H1 (cell line): ENCODE measurements at places on chromosomes 16 and 17. TPM values are rescaled to one million over a fixed set of nuclear protein-coding genes. Genes with fewer than 3 reads are reported as not detected.

The E2F4 gene
- total RNA-seq: 78.0 and 79.9 TPM in 2 replicates

The DOC2B gene
- total RNA-seq: 3.3 and 4.0 TPM in 2 replicates

The UBE2I gene
- 268 and 272 TPM in 2 replicates for total RNA-seq

The VTN gene
- total RNA-seq: not detected in 2 replicates

The HSD17B1 gene
- total RNA-seq: 0.88 and 1.1 TPM in 2 replicates

The NEUROD2 gene
- not detected in 2 replicates for total RNA-seq

The FAM117A gene
- 25.3 and 28.4 TPM in 2 replicates for total RNA-seq

DNA sequence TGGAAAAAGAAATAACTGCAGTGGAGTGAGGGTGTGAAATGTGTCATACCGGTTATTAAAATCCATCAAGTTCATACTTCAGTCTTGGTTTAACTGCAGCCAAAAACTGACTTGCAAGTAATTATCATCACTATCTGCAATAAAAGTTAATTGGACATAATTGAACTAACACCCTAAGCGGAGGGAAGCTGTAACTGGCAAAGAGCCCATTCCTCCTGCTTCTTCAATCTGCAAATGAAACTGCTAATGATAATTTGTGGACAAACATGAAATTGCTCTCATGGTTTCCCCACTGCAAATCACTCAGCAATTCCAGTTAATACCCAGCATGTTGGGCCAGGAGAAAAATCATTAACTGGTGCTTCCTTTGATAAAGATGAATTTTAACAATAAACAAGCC is 46.5 kb downstream of the FAM222B start:
- no peaks in the 10 kb centered on the region for H3K36me3 ChIP-seq
- H3K27me3 ChIP-seq: no peaks in the 10 kb centered on the region
- no peak overlapping the region for H3K27ac ChIP-seq

DNA sequence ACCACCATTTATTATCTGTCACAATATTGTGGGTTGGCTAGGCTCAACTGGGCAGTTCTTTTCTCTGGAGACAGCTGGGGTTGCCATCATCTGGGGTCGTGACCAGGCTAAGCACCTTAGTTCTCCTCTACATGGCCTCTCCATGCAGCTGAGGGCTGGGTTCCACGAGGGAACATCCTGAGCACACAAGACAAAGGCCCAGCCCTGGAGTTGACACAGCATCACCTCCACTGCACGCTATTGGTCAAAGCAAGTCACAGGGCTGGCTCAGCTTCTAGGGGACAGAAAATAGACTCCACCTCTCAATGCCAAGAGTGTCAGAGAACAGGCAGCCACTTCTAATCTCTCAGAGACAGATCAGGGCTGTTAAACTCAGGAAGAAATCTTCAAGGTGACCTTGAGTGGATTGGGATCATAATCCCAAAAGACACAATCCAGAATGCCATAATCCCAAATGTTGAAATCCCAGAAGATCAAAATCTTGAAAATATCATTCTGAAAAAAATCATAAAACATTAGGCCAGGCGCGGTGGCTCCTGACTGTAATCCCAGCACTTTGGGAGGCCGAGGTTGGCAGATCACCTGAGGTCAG is 13.0 kb upstream of the USP10 start:
- no peaks in the 10 kb centered on the region; the same call in 1 of the 2 replicates for H3K27me3 ChIP-seq
- H3K36me3 ChIP-seq: no peaks in the 10 kb centered on the region
- DNase-seq: no peak
- H3K4me3 ChIP-seq: no peak overlapping the region

GRCh38 chr17:74211141-74211911 is 2.0 kb upstream of the TTYH2 start:
- peak overlapping the region; percentile 60; the same call in 1 of the 2 replicates for H3K27ac ChIP-seq
- H3K36me3 ChIP-seq: peaks cover 36% of the 10 kb centered on the region
- peak; percentile 73 for DNase-seq

GRCh38 chr16:50326835-50327465 is 41.8 kb downstream of the BRD7 start:
- no peak overlapping the region for H3K4me3 ChIP-seq
- peak; percentile 58 for DNase-seq
- H3K27ac ChIP-seq: no peak overlapping the region
- H3K36me3 ChIP-seq: peaks cover 19% of the 10 kb centered on the region
- H3K4me1 ChIP-seq: no peaks in the 10 kb centered on the region

DNA sequence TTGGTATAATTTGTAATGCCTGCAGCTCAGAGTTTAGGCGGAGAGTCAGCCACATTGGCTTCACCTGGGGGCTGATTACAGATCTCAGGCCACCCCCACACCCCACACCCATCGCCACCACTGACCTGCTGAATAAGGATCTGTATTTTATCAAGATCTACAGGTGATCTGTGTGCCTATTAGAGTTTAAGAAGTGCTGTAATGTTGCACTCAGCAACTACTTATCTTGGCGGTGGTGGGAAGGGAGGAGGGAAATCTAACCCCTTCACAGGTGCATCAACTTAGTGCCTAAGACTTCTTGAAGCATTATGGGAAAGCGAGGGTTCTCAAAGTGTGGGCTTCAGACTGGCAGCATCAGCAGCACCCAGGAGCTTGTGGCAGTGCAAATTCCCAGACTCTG is 17.5 kb upstream of the KRT20 start:
- no peaks in the 10 kb centered on the region for H3K4me1 ChIP-seq
- H3K36me3 ChIP-seq: no peaks in the 10 kb centered on the region
- DNase-seq: no peak
- no peak overlapping the region for H3K4me3 ChIP-seq

GRCh38 chr17:80151333-80151732 is 4.4 kb upstream of the EIF4A3 start:
- peaks cover 10% of the 10 kb centered on the region for H3K4me1 ChIP-seq
- no peaks in the 10 kb centered on the region for H3K27me3 ChIP-seq
- no peak overlapping the region for H3K4me3 ChIP-seq
- no peak overlapping the region for H3K27ac ChIP-seq

GRCh38 chr17:11458279-11458678 is 140.0 kb upstream of the DNAH9 start:
- no peak for DNase-seq
- no peaks in the 10 kb centered on the region for H3K27me3 ChIP-seq
- no peak overlapping the region for H3K4me3 ChIP-seq
- no peaks in the 10 kb centered on the region for H3K4me1 ChIP-seq
- H3K36me3 ChIP-seq: no peaks in the 10 kb centered on the region

DNA sequence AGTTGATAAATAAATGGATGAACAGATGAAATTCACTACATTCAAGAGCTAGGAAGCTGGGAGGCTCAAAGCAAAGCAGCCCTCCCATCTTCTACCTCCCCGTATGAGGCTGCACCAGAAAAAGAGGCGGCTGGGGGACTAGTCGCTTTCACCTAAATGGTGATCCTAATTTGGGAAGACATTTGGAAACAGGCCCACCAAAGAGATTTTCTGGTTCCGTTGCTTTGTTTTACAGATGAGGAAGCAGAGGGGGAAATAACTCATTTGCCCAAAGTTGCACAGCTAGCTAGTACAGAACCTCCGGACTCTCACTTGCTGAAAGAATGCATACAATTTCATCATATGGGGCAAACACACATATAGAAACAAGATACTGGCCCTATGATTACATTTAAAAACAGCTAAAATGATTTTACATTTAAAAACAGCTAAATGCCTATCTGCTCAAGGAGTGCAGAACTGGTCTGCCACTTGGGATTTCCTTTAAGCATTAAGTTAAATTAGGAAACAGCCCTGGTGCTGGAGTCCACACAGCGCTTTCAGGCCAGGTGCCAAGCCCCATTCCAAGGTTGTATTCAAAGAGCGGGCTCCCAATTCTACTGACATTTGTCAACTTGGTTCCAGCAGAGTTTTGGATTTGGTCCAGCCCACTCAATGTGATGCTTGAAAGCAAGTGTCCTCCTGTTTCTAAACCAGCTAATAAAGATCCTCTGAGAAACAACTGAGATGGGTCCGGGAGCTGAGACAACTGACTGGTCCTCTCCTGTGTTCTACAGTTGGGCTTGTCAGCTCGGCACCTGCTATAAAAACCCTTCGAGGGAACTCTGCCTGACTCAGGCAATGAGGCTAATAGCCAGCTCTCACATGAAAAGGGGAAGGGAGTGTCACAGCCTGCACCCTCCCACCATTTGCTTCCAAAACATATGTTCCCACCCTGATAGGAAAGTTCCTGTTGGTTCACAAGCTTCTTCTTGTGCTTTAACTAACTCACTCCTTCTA is 11.7 kb downstream of the ERN1 start:
- H3K4me1 ChIP-seq: no peaks in the 10 kb centered on the region
- no peaks in the 10 kb centered on the region for H3K36me3 ChIP-seq
- H3K27me3 ChIP-seq: no peaks in the 10 kb centered on the region
- no peak overlapping the region for H3K4me3 ChIP-seq
- H3K27ac ChIP-seq: no peak overlapping the region
- DNase-seq: no peak
